Kidney glomerular epithelial cell (primary cell): ENCODE measurements at places on chromosomes 13 and 19.

DNA sequence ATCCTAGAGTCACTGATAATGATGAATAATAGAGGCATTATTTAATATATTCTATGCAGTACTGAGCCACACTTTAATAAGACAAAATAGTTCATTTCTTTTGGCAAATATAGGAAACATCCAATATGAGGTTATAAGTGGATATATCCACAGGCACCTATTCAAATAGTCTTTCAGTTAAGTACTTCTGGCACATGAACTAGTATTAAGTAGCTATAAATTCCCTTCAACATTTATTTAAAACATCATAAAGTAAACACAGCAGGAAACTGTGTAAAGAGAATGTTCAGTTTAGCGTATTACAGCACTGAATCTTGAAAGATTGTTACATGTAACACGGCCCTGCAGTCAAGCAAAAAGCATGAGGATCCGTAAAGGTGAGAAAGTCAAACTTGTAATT lies 463.3 kb upstream of the KLF12 start:
- no peak for DNase-seq

DNA sequence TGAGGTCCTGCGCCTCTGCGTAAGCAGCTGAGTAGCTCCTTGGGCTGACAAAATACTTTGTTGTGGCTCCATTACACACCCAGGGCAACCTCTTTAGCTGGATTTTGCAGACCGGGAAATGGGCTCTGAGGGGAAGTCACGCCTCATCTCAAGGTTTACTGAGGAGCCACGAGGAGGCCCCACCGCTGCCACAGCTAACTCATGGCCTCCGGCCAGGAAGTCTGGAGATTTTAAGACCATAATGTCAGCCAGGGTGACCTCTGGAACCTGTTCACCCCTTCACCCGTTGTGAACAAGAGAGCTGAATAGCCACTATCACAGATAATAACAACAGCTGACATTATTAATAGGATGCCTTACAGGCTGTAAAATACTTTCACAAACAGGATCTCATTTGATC lies 351.3 kb upstream of the TMTC4 start:
- no peak for DNase-seq

GRCh38 chr19:57362419-57362818 lies 932 bp upstream of the TRAPPC2B start:
- no peak for DNase-seq

- DNase-seq, result no peak
Observed at GRCh38 chr13:53200498-53201453, 172.2 kb downstream of the OLFM4 start.

DNA sequence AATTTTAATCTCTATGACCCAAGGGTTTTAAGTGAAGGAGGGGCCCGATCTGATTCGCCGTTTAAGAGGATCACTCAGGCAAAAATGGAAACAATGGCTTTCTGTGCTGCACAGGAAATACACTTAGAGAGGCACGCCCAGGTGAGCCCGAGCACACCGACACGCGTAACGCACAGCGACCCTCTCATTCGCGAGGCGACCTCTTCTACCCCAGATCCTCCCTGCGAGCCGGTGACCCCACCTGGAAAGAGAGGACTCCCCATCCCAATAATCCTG lies 216 bp downstream of the SH2D3A start:
- DNase-seq, result no peak

DNA sequence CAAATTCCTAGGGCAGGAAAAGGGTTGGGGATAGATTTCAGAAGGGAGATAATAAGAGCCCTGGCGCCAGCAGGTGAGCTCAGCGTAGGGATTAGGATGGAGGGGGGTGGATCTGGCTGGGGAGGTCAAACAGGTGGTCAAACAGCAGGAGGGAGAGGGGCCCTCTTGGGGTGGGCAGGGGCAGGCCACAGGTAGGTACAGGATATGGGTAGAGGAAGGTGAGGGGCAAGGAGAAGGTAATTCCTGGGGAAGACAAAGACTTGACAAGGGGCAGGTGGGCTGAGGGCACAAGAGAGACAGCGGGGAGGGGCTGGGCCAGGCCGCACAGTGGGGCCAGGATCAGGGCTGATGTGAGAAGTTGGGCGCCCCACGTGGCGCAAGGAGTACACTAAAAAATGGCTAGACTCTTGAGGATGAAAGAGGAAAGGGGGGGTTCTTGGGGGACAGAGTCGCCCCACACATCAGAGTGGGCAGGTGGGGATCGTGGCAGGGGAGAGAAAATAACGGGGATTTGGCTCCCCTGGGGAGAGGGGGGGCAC lies 713 bp downstream of the KRI1 start:
- no peak for DNase-seq

DNA sequence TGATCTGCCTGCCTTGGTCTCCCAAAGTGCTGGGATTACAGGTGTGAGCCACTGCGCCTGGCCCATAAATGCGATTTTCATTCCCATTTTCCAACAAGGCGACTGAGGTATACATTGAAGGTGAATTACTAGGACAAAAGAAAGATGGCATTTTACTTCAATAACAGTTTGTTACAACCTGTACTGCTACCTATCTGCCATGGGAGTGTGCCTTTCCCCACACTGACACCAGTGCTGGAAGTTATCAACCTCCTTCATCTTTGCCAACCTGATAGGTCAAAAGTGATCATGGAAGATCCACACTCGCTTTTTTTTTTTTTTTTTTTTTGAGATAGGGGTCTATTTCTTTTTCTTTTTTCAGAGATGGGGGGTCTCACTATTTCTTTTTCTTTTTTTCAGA lies 11.0 kb downstream of the CRX start:
- no peak for DNase-seq

DNA sequence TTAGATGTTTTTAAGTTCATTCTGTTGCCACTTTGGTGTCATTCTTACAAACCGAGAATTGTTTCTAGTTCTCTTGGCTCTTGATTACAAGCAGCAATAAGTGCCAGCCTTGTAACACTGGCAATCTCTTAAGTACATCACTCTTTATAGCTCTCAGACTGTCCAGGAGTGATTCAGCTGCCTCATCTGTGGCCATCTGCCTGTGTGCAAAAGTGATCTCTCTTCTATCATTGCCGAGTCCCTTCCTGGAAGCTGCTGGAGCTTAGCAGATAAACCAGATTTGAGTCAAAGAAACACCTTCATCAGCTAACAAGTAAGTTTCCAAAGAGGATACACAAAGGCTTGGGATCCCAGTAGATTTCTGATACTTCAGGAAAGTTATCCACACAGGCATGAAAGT lies 23.2 kb downstream of the STOML3 start:
- DNase-seq, result no peak

DNA sequence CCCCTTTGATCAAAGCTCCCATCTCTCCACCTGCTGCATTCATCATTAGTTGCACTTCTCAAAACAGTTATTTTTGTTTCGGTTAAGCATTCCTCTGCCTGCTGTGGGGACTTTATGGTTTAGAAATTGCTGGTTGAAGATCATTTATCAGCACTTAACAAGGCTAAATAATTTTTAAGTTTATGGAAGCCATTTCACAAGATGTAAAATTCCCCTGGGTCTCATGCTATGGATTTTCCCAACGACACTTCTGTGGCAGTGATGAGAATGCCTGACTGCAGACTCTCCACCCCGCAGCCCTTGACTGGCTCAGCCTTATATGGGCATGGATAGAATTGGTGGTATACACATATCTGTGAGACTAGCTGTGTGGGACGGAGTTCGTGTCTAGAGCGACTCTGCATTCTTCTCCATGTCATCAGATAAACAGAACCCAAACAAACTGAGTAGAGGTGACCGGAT lies 52.8 kb downstream of the COL4A2 start:
- DNase-seq, result no peak

DNA sequence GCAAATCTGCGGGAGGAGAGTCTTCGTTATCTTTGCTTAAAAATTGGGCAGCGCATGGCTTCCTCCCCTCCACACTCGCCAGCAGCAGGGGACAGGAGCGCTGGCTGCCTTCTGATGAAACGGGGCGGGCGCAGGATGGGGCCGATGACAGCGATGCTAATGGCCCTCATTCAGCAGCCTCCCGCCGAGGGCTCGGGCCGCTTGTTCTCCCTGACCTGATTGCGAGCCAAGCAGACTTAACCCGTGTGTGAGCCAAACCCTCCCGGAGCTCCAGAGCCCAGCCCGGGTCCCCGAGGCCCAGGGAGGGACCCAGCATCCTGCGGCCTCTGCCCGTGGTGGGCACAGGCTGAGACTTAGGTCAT lies 90.3 kb downstream of the KDM4B start:
- no peak for DNase-seq

DNA sequence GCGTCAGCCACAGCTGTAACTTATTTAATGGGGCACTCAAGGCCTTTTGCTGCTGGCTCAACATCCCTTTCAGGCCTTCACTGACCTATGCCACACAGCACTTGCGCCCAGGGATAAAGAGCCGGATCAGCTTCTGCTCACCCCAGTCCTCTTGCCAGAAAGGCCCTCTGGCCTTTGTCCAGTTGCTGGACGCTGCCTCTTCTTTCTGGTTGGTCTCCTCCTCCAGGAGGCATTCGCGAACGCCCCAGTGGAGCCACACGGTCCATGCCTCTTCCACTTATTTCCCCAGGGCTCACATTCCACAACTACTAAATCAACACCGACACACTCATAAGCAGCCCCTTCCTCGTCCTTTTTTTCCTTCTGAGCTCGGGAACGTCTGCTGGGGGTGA lies 3.7 kb upstream of the ZNF329 start:
- no peak for DNase-seq
